ENCODE measurements at places on chromosomes 12 and 14. TPM values are rescaled to one million over a fixed set of nuclear protein-coding genes. Genes with fewer than 3 reads are reported as not detected.

GRCh38 chr14:72535485-72535884 lies 358.4 kb downstream of the DPF3 start:
- no peak for DNase-seq

- DNase-seq = no peak
These were observed 250.0 kb downstream of the MED13L start for GRCh38 chr12:116027551-116027821.

LTB4R gene
- total RNA-seq = 2.2 TPM

GRCh38 chr14:50845166-50845565 lies 14.2 kb upstream of the NIN start:
- DNase-seq = no peak

GRCh38 chr12:124390442-124391097 lies 95.7 kb downstream of the RFLNA start:
- peak; percentile 81 for DNase-seq

KRT78 gene
- 0.30 TPM for total RNA-seq

GRCh38 chr12:113081873-113082272 lies 25.3 kb downstream of the DTX1 start:
- DNase-seq = no peak

GRCh38 chr14:97109234-97109633 lies 312.1 kb downstream of the VRK1 start:
- DNase-seq = no peak

GRCh38 chr14:64640839-64641238 lies 63.4 kb upstream of the PLEKHG3 start:
- DNase-seq = no peak

GSC gene
- not detected for total RNA-seq

FAIM2 gene
- total RNA-seq = 1.1 TPM

DNA sequence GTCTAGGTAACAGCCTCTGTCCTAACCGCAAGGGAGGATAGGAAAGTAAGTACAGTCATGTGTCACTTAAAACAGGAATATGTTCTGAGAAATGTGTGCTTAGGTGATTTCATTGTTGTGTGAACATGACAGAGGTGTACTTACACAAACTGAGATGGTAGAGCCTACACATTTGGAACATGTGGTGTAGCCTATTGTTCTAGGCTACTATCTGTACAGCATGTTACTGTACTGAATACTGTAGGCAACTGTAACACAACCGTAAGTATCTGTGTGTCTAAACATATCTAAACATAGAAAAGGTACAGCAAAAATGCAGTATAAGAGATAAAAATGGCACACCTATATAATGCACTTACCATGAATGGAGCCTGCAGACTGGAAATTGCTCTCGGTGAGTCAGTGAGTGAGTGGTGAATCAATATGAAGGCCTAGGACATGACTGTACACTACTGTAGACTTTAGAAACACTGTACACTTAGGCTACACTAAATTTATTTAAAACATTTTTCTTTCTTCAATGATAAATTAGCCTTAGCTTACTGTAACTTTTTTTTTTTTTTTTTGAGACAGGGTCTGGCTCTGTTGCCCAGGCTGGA lies 13.2 kb upstream of the MDM2 start:
- DNase-seq = peak; percentile 73

GPR65 gene
- total RNA-seq = 0.17 TPM

- DNase-seq = peak; percentile 58
These were observed 26.4 kb downstream of the TESPA1 start for GRCh38 chr12:54958048-54958658.

RNASE3 gene
- not detected for total RNA-seq

GRCh38 chr14:99659333-99659741 lies 14.4 kb downstream of the HHIPL1 start:
- DNase-seq = no peak

DNA sequence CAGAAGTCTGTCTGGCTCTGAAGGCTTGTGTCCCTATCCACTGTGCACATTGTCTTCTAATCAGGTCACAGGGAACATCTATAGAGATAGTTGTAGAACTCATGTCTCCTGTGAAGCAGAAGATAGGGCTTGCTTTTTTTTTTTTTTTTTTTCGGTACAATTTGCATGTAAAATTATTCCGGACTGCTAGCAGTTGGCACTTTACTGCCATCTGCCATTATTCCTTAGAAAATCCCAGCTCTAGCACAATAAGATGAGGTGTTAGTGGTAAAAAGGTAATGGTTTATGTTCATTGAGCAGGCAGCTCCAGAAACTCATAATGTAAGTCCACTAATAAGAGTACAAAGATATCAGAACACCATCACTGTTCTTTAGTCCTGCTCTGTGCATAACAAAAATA lies 8.7 kb downstream of the MYRFL start:
- no peak for DNase-seq

GRIN2B gene
- not detected for total RNA-seq

DNA sequence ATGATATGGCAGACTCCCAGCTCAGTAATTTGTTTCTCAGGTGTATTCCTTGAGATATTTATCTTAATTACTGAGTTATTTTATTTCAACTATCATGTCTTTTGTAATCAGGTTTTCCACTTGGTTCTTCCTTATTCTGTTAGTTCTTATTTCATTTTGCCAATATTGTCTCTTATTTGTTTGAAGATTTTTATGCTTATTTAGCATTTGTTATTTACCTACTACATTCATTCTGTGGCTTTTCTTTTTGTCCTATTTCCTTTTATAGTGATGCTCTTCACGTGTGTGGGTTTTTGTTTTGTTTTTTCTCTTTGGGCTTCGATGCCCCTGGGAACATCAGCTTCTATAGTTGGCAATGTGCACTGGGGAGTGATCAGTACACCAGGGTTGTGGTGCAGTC lies 40.5 kb upstream of the CRADD start:
- no peak for DNase-seq

KCNJ8 gene
- 1.5 TPM for total RNA-seq

CHGA gene
- total RNA-seq = not detected

All from HFFc6 (cell line).